ENCODE measurements at places on chromosomes 1 and 21.

GRCh38 chr1:22870201-22870871, 102.3 kb downstream of the LACTBL1 start:
- no peak for DNase-seq

DNA sequence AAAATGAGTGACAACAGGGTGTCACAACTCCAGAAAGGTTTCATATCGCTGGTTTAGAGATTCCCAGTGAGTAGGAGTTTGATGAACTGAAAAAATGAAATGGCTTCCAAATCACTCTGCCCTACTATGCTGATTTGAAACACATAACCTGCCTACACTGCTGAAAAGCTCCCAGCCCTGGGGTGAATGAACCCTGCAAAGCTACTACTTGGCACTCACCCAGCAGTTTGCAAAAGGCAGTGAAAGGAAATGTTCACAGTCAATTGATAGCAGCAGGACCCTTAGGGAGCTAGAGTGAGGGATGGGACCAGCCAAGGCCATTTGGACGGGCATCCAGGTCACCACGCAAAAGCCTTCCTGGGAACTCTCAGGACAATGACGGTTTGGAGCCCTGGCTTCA, 44.4 kb upstream of the SRP9 start:
- DNase-seq: no peak

- no peak for DNase-seq
Measured at GRCh38 chr1:232459826-232460225, 170.1 kb downstream of the SIPA1L2 start.

GRCh38 chr1:41673806-41674205, 189.3 kb upstream of the EDN2 start:
- DNase-seq: peak; percentile 60

DNA sequence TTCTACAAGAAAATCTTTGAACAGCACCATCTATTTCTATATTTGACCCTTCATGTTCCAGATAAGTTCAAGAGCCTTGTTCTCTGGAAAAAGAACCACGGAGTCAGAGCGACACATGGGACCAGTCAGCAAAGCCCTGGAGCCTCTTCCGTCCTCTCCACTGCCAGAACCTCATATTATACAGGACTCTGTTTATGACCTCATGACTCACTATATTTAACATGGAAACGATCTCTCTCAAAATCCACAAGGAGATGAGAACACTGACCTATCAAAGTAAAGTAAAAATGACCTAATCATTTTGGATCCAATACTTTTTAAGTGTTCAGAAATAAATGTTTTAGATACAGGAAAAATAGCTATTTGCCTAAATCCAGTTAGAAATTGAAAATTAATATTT, 124.6 kb upstream of the KRTAP19-8 start:
- DNase-seq: no peak

- no peak for DNase-seq
Measured at GRCh38 chr1:26337625-26338024, 16.3 kb downstream of the CRYBG2 start.

DNA sequence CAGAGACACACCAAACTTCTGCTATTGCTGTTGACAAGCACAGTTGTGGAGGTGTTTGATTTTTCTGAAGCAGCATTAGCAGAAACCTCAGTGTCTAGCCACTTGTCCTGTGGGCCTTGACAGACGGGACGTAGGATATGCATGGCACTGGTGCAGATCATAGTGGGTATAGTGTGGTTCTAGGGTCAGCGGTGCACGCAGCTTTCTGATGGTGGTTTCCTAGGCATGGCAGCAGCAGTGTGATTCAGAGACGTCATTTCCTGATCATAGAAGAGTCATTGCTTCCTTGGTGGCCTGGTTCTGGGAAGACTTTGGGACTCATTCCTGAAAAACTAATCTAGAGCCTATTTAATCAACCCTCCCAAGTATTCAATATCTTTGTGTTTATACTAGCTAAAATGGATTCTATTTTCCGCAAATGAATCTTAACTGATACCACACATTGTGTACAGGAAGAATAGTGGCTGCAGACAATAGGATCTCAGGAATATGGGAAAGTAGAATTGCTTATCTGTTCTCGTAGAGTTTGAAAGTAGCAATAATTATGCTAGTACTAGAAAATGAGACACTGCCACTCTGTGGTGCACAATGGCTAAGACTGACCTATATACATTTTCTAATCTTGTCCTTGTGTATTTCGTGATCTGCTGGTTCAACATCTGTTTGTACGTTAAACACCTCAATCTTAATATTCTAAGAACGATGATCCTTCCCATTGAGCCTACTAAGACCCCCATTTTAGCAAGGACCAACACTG, 2.8 kb upstream of the USP1 start:
- DNase-seq: no peak

DNA sequence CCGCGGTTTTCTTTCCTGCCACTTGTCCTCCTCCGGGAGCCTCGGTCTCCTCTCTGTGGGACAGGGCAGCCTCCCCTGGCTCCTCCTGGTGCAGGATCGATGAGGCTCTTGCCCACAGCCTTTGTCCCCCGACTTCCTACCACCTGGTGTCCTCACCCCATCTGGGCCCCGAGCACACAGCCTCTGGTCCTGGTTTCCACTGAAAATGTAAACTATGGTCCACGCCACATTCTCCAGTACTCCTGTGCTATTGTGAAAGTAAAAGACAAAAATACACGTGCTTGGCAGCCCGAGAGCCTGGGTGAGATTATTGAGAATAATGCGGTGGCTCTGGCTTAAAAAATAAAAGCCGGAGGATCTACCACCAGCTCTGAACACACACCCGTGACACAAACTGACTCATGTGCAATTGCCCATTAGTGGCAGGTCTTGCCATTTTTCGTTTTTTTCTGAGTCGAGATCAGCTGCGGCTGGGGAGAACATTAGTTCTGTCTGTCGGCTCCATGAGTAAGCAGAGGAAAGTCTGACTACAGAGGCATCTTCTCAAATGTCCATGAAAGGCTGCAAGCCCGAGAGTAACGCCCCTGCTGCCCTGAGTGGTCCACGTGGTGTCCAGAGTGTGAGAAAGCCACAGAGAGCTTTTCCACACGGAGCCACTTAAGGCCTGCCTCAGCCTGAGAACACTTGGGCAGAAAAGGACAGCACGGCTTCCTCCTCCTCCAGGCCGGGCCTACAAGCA, 5.7 kb upstream of the COL6A2 start:
- DNase-seq: no peak

DNA sequence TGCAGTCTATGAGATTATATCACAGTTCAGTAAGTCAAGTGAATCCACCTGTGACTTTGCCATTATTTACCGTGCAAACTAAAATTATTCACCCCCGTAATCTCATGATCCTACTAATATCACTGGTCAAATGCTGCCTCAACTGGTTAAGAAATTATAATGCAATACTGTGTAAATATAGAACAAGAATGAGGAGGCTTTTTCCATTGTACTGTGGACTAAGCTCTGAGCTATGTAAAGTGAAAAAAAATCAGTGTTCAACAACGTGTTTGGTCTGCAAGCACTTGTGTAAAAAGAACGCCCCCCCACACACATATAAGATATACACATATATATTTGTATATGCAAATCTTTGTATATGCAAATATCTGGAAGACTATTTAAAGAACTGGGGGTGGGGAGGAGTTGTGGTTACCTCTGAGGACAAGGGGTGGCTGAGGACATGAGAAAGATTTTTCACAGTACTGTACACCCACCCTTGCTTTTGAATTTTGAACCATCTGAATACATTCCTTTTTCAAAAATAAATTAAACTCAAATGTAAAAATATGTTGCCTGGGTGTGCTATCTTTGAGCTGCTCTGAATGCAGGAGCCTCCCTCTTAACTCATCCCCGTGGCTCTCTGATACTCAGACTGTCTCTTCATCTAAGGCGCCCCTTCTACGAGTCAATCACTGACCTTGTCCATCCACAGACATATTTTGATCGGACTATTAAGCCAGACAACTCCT, 57.0 kb downstream of the PTP4A2 start:
- DNase-seq: peak; percentile 63

DNA sequence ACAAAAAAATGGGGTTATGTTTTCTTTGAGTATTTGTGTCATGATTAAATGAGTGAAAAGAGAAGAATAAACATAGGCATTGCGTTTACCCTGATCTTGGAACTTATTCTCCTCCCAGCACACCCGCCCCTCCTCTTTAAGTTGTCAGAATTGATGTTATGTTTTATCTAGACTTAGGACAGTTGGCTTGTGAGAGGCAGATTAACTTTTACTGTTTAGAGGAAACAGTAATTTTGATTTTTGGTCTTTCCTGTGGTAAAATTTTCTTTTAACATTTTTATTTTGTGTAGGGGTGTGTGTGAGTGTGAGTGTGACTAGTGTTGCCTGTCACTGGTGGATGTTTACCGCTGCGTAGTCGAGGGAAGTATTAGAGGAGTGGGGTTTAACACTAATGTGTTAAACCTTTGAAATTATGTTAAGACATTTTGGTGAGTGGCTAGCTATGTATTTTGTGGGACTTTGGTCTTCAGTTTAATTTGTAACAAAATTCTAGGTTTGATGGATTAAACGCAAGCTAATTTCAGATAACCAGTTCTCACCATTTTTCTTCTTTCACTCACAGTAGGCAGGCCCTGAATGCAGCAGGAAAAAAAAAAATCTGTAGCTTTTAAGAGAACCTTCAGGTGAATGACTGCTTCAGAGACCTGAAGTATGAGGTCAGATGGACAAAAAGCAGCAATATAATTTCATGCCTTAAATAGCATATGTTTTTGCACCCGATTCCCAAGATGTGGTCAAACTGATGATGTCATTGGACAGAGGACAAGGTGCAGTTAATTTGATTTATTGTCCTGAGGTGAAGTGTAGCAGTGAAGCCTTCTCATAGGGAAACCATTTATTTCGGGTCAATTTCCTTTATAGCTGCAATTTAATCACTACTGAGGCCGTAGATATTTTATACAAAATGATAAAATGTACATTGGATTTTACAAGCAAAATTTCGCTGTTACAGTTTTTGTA, 2.7 kb downstream of the POU2F1 start:
- DNase-seq: no peak

DNA sequence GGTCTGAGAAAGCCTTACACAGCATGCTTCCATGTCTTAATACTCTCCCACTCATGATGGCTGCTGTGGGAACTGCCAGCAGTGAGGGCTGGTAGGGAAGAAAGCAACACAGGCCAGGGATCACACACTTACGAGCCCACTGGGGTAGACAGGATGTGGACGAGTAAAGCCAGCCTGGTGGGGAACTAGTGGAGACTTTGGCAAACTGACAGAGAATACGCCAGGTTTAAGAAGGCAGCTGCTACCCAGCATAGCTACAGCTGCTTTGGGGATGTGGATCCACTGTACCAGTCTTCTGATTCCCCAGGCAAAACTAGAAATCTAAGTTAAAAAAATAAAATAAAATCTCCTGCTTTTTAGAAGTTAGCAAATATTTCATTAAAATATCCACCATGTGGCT, 664.0 kb downstream of the SMYD3 start:
- DNase-seq: no peak

GRCh38 chr1:81664341-81664740, 136.4 kb upstream of the ADGRL2 start:
- no peak for DNase-seq

DNA sequence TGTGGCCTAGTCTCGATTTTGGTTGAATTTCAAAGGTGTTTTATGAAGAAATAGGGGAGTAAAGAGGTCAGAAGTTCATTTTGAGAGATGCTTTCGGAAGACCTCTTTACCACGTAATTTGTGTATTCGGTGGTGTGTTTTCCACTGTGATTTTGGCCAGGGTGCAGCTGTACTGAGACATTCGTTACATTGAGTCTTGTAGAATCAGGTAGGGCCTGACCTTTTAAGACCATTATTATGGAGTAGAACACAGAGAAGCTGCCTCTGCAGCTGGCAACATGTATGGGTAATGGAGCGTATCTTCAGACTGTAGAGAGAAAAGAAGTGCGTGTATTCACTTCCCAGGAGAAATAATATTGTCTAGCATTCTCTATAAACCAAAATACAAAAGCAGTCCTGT, 326.5 kb downstream of the PDE4B start:
- DNase-seq: no peak

DNA sequence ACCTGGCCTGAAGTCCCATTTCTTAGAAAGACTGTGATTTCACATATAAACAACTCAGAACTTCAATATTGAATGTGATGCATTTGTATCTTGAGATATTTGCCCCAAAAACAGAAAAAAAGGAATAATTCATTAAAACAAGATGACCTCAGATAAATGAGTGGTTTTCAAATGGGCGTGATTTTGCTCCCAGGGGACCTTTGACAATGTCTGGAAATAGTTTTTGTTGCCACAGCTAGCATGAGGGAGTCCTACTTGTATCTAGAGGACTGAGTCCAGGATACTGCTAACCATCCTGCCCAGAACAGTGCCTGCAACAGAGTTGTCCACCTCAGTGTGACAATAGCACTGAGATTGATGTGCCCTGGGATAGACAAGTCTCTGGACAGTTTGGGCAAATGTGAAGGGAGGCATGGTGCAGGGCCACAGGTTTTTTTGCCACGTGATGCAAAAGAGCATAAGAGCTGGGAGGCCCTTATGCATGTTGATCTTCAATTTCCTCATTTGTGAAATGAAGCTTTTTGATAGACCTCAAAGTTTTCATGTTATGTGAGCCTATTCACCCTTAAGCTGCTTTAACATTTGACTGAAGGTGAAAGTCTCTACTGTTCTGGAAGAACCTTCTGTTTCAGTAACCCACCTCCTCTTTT, 46.2 kb downstream of the MAP3K7CL start:
- no peak for DNase-seq

DNA sequence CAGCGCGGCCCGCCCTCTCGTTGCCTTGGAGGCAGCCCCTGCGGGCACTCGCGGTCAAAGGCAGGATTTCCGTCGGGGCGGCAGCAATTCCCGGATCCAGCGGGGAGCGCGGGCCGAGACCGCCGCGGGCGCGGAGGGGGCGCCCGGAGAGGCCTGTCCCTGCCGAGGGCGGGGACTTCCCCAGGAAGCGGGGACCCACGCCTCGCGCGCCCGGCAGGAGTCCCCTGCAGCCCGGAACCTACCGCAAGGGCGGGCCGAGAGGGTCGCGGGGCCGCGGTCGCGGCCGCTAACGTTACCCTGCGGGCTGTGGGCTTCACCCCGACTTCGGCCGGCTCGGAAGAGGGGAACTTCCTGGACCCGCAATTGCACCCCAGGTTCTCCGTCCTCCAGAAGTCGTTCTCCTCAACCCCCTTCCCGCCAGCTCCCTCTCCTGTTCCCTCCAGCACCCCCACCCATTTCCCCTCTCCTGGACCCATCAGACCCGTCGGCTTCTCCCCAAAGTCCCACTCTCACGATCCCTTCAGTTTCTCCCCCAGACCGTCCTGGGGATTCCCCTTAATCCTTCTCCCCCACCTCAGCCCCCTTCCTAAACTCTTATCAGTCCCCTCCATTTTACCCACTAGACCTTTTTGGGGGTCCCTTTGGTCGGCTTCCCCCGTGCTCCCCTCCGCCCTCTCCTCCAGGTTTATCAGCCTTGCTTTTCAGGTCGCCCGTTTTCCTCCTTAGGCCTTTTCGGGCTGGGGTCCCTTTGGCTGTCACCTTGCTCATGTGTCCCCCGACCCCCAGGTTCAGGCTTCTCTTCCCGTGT, 604 bp downstream of the FGR start:
- DNase-seq: no peak

GRCh38 chr1:66505671-66506392, 28.1 kb upstream of the SGIP1 start:
- DNase-seq: no peak

DNA sequence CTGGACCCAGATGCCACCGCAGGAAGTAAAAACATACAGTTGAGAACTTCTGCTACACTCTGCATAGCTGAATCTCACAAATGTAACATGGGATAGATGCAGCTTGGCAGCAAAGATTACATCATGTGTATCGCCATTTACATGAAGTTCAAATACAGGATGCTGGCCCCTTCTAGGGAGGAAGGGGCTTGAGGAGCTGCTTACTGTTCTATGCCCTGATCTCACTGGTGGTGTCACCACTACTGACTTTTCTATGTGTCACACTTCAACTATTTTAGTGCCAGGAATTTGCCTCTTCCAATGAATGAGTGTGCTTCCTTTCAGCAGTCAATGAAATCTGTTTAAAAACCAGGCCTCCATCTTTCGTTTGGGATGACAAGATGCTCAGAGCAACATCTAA, 31.1 kb downstream of the MRAP start:
- no peak for DNase-seq
